Hematopoietic multipotent progenitor cell (in vitro differentiated cells): ENCODE measurements at places on chromosomes 6 and 20.

- no peak for DNase-seq
These were observed 71.0 kb upstream of the MRAP2 start for GRCh38 chr6:83962582-83962981.

GRCh38 chr20:58388028-58388601, 914 bp upstream of the VAPB start:
- DNase-seq = no peak

- no peak for DNase-seq
These were observed 7.4 kb upstream of the CCDC167 start for GRCh38 chr6:37507077-37507476.

DNA sequence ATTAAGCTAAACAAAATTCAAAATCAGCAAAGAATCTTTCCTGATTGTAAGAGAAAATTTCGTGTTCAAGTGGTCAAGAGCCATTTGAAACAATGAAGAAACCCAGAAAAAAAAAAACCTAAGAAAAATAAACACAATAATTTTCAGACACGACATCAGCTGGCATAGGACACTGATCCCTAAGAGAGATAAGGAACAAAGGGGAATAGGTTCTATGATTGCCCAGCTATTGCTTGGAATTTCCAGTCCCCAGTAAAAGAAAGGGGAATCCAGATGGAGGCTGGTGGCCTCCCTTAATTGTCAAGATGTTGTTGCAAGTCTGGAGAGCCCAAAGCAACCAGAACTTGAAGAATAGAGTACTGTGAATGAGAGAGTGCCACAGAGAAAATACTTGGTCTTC, 48.5 kb downstream of the COL12A1 start:
- DNase-seq = no peak

- no peak for DNase-seq
These were observed 177.6 kb downstream of the UST start for GRCh38 chr6:148924226-148925012.

DNA sequence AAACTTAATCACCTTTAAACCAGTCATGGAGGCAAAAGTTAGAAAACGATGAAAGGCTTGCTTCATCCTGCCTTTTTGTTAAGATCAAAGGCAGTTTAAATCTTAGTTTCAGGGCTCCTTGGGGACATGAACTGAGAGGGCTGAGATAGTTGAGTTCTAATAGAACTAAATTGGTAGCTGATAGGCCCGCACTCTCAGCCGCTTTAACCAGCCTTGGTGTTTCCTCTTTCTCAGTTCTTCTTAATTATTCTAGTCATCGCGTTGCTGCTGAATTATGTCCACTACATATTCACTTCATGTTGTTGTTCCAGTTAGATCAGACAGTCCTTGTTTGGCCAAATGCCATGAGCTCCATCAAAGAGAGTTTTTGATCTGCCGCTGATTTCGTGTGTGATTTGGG, 72.5 kb downstream of the ANKS1A start:
- DNase-seq = no peak
